Activated CD4-positive, alpha-beta T cell treated with anti-CD3 and anti-CD28 coated beads for 36 hours (primary cell): ENCODE measurements at places on chromosomes 4 and X. TPM values are rescaled to one million over a fixed set of nuclear protein-coding genes. Genes with fewer than 3 reads are reported as not detected.
A peak's percentile ranks its signal among the peaks of the same experiment; 100 is the strongest.

GRCh38 chrX:26026179-26026578, 112.0 kb upstream of the MAGEB18 start:
- no peak for DNase-seq
- H3K4me3 ChIP-seq: no peak overlapping the region
- no peaks in the 10 kb centered on the region for H3K27me3 ChIP-seq
- H3K36me3 ChIP-seq: no peaks in the 10 kb centered on the region
- H3K27ac ChIP-seq: no peak overlapping the region
- H3K4me1 ChIP-seq: no peaks in the 10 kb centered on the region

PPP1R2C gene
- not detected for total RNA-seq

SH2D1A gene
- total RNA-seq: 26.8 TPM

- no peak overlapping the region for H3K4me3 ChIP-seq
- H3K4me1 ChIP-seq: no peaks in the 10 kb centered on the region
- H3K27ac ChIP-seq: no peak overlapping the region
- no peaks in the 10 kb centered on the region for H3K27me3 ChIP-seq
- no peaks in the 10 kb centered on the region for H3K36me3 ChIP-seq
- no peak for DNase-seq
Measured at GRCh38 chr4:114980932-114981708, 132.3 kb downstream of the NDST4 start.

DNA sequence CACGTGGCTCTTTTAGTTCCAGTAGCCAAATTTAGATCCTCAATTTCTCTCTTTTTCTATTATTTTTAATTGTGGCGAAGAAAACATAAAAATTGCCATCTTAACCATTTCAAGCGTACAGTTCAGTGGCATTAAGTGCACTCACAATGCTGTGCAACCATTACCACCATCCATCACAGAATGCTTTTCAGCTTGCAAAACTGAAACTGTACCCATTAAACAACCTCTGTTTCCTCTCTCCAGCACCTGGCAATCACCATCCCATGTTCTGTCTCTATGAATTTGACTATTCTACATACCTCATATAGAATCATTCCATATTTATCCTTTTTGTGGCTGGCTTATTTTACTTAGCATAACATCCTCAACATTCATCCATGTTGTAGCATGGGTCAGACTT, 74.9 kb downstream of the METTL14 start:
- no peak overlapping the region for H3K4me3 ChIP-seq
- H3K4me1 ChIP-seq: no peaks in the 10 kb centered on the region
- H3K27ac ChIP-seq: no peak overlapping the region
- peaks cover 19% of the 10 kb centered on the region for H3K36me3 ChIP-seq
- no peaks in the 10 kb centered on the region for H3K27me3 ChIP-seq

DNA sequence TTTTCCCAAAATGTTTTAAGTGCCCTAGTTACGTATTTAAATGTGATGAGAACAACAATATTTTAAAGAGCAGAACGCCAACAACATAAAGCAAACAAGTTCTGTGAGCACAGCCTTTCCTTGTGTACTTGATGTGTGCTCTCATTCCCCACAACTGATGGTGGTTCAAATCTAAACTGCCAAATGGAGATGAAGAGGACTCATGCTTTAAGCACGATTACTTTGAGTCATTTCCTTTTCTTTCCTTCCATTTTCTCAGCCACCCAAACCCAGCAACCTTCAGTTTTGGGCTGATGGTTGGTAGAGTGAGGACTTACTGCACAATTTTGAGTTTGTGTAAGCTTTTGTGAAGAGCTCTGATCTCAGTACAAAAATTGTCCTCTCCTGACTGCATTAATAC, 1.7 kb downstream of the NSD2 start:
- no peaks in the 10 kb centered on the region for H3K27me3 ChIP-seq
- H3K4me1 ChIP-seq: peaks cover 45% of the 10 kb centered on the region
- peak; percentile 63 for DNase-seq
- peaks cover 25% of the 10 kb centered on the region for H3K36me3 ChIP-seq
- H3K4me3 ChIP-seq: peak overlapping the region; percentile 99
- H3K27ac ChIP-seq: peak overlapping the region; percentile 99

BDH2 gene
- total RNA-seq: 14.8 TPM

DNA sequence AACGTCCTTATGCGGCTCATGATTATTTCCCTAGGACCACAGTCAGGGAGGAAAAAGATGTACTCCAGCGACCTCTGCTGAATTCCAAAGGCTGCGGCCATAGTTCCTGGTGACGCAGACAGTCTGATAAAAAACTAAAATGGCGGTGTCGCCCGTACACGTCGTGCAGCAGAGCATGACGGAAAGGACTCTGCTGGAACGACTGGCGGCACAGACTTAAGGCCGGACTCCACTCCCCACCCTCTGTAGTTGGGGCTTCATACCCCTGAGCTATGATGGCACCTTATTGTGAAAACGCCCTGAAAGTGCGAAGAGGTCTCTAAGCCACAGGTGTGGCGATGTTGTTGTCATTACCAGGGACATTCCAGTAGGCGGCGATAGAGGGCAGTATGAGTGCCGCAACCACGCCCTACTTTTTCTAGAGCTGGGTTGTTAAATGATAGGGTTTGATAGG, 90.0 kb upstream of the EDA2R start:
- peak overlapping the region; percentile 77 for H3K4me3 ChIP-seq
- DNase-seq: peak; percentile 70
- no peaks in the 10 kb centered on the region for H3K36me3 ChIP-seq
- H3K4me1 ChIP-seq: no peaks in the 10 kb centered on the region

GRCh38 chrX:154719132-154719675, 31.7 kb downstream of the GAB3 start:
- peaks cover 43% of the 10 kb centered on the region for H3K4me1 ChIP-seq
- no peaks in the 10 kb centered on the region for H3K27me3 ChIP-seq
- peak; percentile 56 for DNase-seq
- peak overlapping the region; percentile 88 for H3K27ac ChIP-seq
- H3K36me3 ChIP-seq: no peaks in the 10 kb centered on the region

GRCh38 chr4:96227515-96227914, 387.6 kb downstream of the PDHA2 start:
- DNase-seq: no peak
- no peaks in the 10 kb centered on the region for H3K36me3 ChIP-seq

MOSPD2 gene
- 18.9 TPM for total RNA-seq

DNA sequence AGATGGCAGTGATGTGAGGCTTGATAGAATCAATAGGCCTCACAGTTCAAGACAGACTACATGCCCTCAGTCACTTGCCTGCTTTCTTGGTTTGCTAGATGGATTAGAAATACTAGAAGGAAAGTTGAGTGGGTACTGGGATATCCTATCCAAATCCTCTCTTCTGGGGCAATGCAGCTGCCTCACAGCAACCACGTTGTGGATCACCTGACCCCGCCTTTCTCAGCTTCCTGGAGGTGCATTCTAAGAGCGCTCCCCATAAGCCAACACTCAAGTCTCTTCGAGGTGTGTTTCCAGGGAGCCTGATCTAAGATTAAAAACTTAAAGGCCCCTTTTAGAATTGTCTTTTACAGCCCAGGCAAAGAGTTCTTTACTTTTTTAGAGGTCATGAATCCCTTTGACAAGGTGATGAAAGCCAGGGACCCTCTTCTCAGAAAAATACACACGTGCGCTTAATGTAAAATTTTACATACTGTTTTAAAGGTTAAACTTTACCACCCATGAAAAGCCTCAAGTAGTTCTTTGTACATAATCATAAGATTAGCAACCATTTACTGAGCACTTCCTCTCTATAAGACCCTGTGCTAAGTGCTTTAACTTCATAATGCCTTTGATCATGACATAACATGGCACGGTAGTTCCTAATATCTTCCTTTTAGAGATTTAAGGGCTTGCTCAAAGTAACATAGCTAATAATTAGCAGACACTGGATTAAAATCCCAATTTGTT, 840 bp upstream of the RPL34 start:
- no peaks in the 10 kb centered on the region for H3K27me3 ChIP-seq
- peaks cover 71% of the 10 kb centered on the region for H3K36me3 ChIP-seq
- peaks cover 41% of the 10 kb centered on the region for H3K4me1 ChIP-seq
- DNase-seq: peak; percentile 74
- H3K27ac ChIP-seq: peak overlapping the region; percentile 98

GRCh38 chr4:99100876-99101275, 12.3 kb upstream of the ADH5 start:
- no peak overlapping the region for H3K27ac ChIP-seq
- no peaks in the 10 kb centered on the region for H3K36me3 ChIP-seq
- no peaks in the 10 kb centered on the region for H3K27me3 ChIP-seq
- no peaks in the 10 kb centered on the region for H3K4me1 ChIP-seq
- H3K4me3 ChIP-seq: no peak overlapping the region

DNA sequence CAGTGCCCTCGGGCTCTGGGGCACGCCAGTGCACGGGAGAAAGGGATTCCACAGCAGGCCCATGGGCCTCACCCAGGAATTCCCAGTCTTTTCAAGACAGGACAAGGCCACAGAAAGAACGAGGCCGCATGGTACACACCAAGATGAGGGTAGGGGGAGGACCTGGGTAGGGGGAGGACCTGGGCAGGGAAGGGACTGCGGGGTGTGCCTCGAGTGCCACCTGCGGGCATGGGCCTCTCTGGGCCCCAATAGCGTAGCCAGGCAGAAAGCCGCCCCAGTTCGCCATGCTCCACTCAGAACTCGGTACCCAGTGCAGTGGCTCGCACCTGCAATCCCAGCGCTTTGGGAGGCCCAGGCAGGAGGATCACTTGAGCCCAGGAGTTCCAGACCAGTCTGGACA, 14.0 kb upstream of the DUSP9 start:
- no peak for DNase-seq
- no peaks in the 10 kb centered on the region for H3K4me1 ChIP-seq
- no peak overlapping the region for H3K4me3 ChIP-seq
- H3K27ac ChIP-seq: no peak overlapping the region

GRCh38 chr4:28555866-28556265, 1695.2 kb downstream of the STIM2 start:
- H3K27me3 ChIP-seq: no peaks in the 10 kb centered on the region
- no peaks in the 10 kb centered on the region for H3K4me1 ChIP-seq
- DNase-seq: no peak
- H3K4me3 ChIP-seq: no peak overlapping the region
- H3K36me3 ChIP-seq: no peaks in the 10 kb centered on the region

DNA sequence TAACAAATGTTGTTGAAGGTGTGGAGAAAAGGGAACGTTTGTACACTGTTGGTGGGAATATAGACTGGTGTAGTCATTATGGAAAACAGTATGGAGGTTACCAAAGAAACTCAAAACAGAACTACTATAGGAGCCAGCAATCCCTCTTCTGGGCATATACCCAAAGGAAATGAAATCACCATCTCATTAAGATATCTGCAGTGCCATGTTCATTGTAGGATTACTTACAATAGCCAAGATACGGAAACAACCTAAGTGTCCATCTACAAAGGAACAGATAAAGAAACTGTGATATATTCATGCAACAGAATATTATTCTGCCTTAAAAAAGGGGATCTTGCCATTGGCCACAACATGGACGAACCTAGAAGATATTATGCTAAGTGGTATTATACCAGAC, 22.2 kb downstream of the APBB2 start:
- H3K27ac ChIP-seq: no peak overlapping the region
- no peak overlapping the region for H3K4me3 ChIP-seq

SGCB gene
- total RNA-seq: 14.1 TPM

- H3K4me1 ChIP-seq: peaks cover 83% of the 10 kb centered on the region
- H3K36me3 ChIP-seq: peaks cover 64% of the 10 kb centered on the region
- peak overlapping the region; percentile 66 for H3K27ac ChIP-seq
- DNase-seq: no peak
- no peaks in the 10 kb centered on the region for H3K27me3 ChIP-seq
- H3K4me3 ChIP-seq: no peak overlapping the region
Measured at GRCh38 chr4:108060686-108061321, 71.1 kb downstream of the HADH start.

CT45A1 gene
- total RNA-seq: not detected

GJB1 gene
- not detected for total RNA-seq

IL2RG gene
- 278 TPM for total RNA-seq

GRCh38 chr4:159047478-159048165, 55.3 kb upstream of the RAPGEF2 start:
- H3K27me3 ChIP-seq: peaks cover 15% of the 10 kb centered on the region
- no peaks in the 10 kb centered on the region for H3K36me3 ChIP-seq
- no peak for DNase-seq
- H3K4me3 ChIP-seq: no peak overlapping the region
- peaks cover 20% of the 10 kb centered on the region for H3K4me1 ChIP-seq

CTAG2 gene
- not detected for total RNA-seq

DNA sequence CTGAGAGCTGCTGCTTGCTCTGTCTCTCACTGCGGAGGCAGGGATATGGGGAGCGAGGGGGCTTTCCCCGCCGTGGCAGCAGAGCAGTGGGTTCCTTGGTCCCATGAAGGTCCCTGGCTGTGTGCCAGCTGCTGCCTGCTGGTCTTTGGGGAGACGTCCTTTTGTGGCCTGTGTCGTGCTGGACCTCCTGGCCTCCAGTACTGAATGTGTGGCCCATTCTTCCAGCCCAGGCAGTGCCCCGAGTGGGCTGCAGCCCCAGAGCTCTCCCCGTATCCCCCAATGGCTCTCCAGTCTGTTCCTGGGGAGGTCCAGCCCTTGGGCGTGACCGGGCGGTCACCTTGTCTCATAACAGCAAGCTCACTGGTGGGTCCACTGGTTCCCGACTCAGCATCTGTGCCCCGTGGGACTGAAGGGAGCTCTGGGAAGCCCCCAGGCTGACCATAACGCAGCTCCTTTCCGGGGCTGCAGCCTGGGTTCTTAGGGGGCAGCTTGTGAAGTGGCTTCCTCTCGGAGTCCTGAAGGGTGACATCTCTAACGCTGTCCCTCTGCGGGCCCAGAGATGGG, 115.6 kb downstream of the SMIM20 start:
- peak; percentile 15 for DNase-seq
- H3K27me3 ChIP-seq: peaks cover 8% of the 10 kb centered on the region
- no peaks in the 10 kb centered on the region for H3K36me3 ChIP-seq
- H3K27ac ChIP-seq: no peak overlapping the region
- no peak overlapping the region for H3K4me3 ChIP-seq

DNA sequence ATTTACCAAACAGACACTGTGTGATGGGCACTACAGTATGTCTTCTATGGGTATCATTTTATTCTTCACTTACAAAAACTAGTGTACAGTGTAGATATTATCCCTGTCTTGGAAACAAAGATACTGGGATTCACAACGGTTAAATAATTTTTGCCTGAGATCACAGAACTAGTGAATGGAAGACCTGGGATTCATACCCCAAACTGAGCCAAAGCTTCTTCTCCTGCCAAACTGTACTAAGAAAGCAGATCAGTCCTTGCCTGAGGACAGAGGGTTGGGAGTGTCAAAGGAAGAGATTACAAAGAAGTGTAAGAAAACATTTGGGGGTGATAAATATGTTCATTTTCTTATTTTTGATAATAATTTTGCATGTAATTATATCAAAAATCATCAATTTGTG, 43.1 kb downstream of the PPA2 start:
- no peak overlapping the region for H3K4me3 ChIP-seq
- no peaks in the 10 kb centered on the region for H3K27me3 ChIP-seq
- H3K27ac ChIP-seq: no peak overlapping the region
- H3K4me1 ChIP-seq: peaks cover 6% of the 10 kb centered on the region
- peaks cover 73% of the 10 kb centered on the region for H3K36me3 ChIP-seq

ARMCX6 gene
- total RNA-seq: 40.2 TPM

- H3K4me1 ChIP-seq: peaks cover 2% of the 10 kb centered on the region
- H3K27ac ChIP-seq: no peak overlapping the region
- no peak overlapping the region for H3K4me3 ChIP-seq
Measured at GRCh38 chrX:155094468-155095061, 23.3 kb downstream of the BRCC3 start.

- DNase-seq: no peak
- H3K4me1 ChIP-seq: peaks cover 15% of the 10 kb centered on the region
- peak overlapping the region; percentile 56 for H3K4me3 ChIP-seq
- peak overlapping the region; percentile 32 for H3K27ac ChIP-seq
- no peaks in the 10 kb centered on the region for H3K27me3 ChIP-seq
- no peaks in the 10 kb centered on the region for H3K36me3 ChIP-seq
Measured at GRCh38 chr4:100895556-100896197, 377.9 kb upstream of the EMCN start.

GRCh38 chrX:115940888-115941332, 229.6 kb upstream of the AGTR2 start:
- H3K27ac ChIP-seq: no peak overlapping the region
- peak; percentile 10 for DNase-seq
- no peaks in the 10 kb centered on the region for H3K36me3 ChIP-seq
- no peak overlapping the region for H3K4me3 ChIP-seq
- H3K4me1 ChIP-seq: no peaks in the 10 kb centered on the region
